ENCODE measurements at places on chromosomes 11 and 22.

DNA sequence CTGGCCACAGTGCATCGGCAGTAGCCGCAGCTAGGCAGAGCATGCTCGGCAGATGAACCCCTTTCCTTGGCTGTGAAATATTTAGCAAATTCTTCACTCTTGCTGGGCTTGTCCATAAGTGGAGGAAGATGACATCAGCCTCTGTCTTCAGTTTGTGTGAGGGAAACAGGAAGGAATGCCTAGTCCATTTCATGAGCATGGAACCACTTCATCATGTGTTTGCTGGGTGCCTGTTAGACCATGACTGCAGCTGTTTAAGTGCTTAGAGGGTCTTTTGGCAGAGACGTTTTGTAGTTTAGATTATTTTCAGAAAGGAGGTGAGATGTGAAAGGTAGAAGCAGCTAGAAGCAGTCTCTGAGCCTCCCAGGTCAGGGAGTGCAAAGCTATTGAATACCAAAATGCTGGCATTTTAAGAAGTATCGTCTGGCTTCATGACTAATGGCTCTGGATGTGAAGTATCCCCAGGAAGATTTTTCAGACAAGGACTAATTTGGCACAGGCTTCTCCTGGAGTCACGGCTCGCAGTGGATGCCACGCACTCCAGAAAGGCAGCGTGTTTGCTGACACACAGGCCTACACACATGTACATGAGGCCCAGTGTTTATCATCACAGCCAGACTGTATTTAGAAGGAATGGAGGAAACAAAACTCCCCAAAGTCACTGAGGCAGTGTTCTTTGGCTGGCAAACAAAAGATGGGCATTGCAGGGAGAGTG, 43.1 kb upstream of the GRAMD1B start:
- DNase-seq = no peak

- DNase-seq = peak; percentile 37
Measured at GRCh38 chr22:39308614-39309363, 10.6 kb downstream of the RPL3 start.

DNA sequence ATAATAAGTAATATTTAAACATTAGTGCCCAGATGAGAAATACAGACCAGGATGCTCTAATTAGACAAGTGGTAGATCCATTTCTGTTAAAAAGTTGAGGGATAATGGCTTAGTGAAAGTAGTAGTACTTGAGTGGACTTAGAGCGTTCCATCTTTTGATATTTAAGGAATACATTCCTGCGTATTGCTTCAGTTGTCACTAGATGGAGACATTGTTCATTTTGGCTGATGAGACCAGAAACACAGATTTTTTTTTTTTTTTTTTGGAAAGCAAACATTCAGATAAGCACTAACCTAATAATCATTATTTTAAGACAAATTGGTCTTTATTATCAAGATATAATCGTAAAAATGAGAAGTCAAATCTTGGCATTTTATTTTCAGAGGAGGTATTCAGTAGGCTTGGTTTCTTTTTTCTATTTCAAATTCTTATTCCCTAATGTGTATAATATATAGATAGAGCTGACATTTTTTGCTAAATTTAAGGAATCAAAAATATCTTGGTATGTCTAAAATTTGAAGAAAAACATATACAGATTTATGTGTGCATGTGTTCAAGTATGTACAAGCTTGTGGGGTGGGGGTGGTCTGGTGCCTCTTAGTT, 92.9 kb downstream of the DYNC2H1 start:
- peak; percentile 31 for DNase-seq

DNA sequence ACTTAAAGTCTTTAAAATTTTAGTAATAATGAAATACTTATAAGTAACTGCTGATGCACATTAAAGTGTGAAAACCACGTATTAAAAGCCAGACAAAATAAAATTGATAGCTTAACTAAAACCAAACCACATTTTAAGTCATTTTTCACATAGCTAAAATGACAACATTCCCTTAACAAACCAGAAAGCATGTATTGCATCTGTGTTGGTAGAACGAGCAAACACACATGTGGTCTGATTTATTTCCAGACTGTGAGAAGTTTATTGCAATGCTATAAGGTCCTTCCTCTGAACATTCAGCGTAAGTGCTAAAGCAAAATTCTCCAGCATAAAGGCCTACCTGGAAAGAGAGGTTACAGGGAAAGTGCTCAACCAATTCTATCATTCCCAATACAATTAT, 57.8 kb downstream of the ARHGAP20 start:
- no peak for DNase-seq

All from Ammon's horn (tissue), 1 donor.